Stimulated activated CD4-positive, alpha-beta T cell treated with anti-CD3 and anti-CD28 coated beads, TNF-alpha, amount 100 ng/mL, for 4 hours (primary cell): ENCODE measurements at places on chromosomes 12 and 14.

DNA sequence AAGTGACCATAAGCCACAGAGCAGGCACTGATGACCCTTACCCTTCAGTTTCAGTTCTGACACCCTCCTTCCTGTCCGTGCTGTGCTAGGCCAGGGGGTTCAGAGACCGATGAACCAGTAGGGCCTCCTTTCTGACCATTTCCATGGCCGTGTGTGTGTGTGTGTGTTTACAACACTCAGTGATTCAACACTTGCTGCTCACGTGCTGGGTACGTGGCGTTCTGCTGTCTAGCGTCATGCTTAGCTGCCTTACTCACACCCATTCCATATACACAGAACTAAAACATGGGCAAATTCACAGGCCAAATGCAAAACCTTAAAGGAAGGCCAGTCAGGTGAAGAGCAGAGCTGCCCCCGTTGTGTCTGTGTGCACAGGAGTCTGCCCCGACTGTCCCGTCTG, 67.5 kb downstream of the DNAH10 start:
- no peak for DNase-seq

- DNase-seq = no peak
These were observed 178.8 kb downstream of the CEP128 start for GRCh38 chr14:80762641-80763228.

- no peak for DNase-seq
These were observed 23.5 kb upstream of the NEDD1 start for GRCh38 chr12:96883571-96883970.

GRCh38 chr14:103562429-103563225, at the start of the genes BAG5 and COA8:
Gene BAG5 (minus strand): TSS chr14:103562657. CDS start chr14:103561164, 1,493 bp downstream.
Gene COA8 (plus strand): TSS chr14:103562960. CDS start chr14:103563002, 42 bp downstream.
- DNase-seq = peak; percentile 82

DNA sequence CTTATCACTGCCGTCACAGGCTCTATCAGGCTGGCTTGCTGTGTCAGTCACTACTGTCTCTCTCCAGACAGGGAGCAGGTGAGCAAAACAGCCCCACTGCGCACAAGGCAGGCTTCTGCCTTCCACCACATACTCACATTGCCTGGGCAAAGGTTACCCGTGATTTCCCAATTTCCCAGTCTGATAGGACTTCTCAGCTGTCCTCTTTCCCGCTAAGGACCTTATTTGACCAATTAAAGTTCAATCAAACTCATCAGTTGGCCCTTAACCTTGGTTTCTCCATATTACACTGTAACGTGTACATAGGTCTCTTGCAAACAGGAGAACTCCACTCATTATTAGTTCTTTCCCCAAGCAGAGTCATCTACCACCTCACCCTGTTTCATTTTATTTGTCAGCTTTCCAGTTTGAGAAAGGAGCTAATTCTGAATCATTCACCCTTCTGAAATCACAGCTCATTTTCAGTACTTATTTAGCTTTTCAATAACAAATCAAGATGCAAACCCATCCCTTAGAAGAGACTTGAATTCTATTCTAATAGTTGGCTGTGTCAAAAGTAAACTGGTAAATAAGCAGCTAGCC, 170.8 kb downstream of the ESR2 start:
- no peak for DNase-seq

GRCh38 chr14:70282666-70283065, 76.8 kb downstream of the COX16 start:
- no peak for DNase-seq

DNA sequence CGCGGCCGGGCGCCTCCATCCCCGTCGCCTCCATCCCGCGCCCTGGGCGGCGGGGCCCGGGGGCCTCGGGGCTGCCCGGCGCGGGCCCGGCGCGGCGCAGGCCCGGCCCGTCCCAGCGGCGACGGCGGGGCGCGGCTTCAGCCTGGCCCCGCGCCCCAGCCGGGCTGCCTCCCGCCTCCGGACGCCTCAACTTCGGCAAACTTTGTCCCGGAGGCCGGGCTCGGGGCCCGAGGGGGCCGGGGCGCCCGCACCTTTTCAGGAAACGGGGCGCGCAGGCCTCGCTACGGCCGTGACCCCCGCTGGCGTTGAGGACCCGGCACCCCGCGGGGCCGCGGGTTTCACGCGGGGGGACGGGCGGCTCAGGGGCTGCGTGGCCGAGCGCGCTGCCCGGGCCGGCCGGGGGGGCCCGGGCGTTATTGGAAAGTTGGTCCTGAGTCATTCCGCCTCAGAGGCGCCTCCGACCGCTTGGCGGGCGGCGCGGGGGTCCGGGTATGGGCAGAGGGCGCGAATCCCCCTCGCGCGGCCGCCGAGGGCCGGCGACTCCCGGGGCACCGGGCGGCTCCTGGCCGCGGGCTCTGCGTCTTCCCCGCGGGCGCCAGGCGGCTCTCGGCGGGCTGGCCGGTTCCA, 575 bp downstream of the TRAF3 start:
- DNase-seq = peak; percentile 15

GRCh38 chr12:3527181-3527580, 36.2 kb downstream of the PRMT8 start:
- no peak for DNase-seq

- DNase-seq = no peak
These were observed 7.4 kb downstream of the PRIMA1 start for GRCh38 chr14:93780813-93781400.

DNA sequence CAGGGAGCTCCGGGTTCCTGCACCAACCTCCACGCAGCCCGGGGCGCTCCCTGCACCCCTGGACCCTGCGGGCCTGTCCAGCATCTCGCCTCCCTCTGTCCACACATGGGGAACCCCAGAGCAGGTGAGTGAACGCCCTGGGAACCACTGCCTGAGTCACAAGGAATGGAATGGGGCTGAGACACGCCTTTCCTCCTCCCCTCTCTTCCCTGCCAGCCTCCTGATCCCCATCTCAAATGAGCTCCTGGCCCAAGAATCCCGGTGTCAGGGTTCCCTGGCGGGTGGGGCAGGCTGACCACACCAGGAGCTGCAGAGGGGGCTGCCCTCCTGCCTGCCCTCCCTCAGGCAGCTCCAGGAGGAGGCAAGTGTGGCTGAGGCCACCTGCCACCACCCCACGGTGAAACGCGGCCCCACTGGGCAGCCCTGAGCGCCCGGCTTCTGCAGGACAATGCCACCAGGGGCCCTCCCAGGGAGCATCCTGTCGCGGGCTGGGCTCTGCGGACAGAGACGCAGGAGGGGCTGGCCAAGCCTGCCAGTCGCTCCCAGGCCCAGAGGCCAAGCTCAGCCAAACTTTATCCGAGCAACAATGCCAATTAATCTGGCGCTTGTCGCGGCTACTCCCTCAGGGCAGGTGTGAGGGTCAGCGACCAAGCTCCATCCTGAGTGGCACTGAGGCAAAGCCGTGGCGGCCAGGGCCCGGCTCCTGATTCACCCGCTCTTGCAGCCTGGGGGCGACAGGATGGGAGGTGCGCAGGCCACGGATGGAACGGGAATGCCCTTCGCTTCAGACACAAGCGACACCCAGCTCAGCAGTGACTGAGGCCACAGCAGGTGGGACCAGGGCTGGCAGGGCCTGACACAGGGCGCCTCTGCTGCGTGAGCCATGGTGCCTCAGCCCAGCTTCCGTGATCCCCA, 44.3 kb downstream of the GALNT9 start:
- no peak for DNase-seq

DNA sequence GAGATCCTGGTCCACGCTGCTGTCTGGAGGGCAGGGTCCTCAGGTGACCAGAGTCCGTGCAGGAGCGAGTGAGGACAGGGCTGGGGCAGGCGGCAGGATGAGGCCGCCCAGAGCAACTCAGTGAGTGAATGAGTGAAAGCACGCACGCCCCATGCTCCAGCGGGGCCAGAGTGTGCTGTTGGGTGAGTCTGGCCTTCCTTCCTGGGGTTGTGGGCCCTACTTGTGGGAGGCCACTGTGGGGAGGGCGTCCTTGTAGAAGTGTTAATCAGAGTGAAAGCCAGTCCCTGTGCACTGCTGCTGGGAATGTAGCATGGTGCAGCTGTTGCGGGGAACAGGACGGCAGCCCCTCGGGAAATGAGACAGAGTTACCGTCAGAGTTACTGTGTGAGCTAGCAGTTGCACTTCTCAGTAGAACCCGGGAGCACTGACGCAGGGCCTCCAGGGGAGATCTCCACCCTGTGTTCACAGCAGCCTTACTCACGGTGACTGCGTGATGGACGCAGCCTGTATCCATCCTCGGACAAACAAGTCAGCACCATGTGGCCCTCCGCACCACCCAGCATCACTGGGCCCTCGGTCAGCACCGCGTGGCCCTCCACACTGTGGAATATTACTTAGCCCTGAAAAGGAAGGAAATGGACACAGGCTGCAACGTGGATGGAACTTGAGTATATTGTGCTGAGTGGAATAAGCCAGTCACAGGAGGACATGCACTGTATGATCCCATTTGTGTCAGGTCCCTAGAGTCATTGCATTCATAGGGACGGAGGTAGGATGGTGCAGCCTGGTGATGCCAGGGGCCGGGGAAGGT, 22.1 kb downstream of the PACS2 start:
- no peak for DNase-seq

- DNase-seq = no peak
These were observed 903 bp upstream of the PPP4R3A start for GRCh38 chr14:91511043-91511383.

DNA sequence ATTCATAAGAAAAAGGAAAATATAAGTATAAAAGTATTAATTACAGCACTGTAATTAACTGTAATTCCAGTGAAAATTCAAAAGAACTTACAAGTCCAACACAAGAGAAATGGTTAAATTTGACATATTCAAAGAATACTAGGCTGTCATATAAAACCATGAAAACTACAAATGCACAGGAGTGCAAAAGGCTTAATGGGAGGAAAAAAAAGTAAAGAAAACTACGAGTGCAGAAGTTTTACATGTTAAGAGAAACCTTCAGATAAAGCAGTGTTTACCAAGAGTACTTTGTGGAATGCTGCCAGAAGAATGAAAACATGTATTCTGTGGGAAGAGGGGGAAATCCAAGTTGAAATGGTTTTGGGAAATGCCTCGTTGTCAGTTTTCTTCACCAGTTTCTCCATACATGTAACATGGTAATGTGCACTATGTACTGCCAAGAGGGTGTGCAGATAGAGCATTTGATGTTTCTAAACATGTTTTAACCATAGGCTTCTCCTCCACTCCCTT, 9.1 kb downstream of the HEATR5A start:
- no peak for DNase-seq

DNA sequence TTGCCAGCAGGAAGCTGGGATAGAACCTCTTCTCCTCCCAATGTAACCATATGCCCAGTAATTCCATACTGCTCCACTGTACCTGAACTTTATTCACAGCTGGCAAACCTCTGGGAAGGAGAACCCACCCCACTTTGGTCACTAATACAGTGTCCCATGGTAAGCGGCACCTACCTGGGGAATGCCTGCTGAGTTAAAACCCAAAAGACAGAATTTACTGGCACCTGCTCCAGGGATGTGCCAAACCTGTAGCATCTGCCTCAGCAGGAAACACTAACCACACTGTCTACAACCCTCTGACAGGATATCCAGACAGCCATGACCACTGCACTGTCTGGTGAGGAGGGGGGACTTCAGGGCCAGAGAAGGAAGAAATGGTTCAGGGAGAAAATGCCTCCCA, 26.6 kb downstream of the DDX24 start:
- DNase-seq = no peak

- no peak for DNase-seq
These were observed 333.6 kb upstream of the PRICKLE1 start for GRCh38 chr12:42923156-42923555.

GRCh38 chr14:70812124-70812818, 3.0 kb upstream of the MAP3K9 start:
- no peak for DNase-seq

DNA sequence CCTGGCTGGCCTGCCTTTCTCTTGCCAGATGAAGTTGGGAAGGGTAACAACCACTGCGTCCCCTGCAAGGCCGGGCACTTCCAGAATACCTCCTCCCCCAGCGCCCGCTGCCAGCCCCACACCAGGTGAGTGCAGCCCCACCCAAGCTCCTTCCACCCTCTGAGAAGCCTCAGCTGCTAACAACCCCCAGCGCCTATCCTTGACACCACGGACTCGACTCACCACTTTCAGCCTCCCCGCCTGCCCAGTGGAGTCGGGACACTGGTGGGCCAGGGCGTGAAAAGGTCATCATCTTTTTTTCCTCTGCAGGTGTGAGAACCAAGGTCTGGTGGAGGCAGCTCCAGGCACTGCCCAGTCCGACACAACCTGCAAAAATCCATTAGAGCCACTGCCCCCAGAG, 2.1 kb downstream of the LTBR start:
- no peak for DNase-seq

DNA sequence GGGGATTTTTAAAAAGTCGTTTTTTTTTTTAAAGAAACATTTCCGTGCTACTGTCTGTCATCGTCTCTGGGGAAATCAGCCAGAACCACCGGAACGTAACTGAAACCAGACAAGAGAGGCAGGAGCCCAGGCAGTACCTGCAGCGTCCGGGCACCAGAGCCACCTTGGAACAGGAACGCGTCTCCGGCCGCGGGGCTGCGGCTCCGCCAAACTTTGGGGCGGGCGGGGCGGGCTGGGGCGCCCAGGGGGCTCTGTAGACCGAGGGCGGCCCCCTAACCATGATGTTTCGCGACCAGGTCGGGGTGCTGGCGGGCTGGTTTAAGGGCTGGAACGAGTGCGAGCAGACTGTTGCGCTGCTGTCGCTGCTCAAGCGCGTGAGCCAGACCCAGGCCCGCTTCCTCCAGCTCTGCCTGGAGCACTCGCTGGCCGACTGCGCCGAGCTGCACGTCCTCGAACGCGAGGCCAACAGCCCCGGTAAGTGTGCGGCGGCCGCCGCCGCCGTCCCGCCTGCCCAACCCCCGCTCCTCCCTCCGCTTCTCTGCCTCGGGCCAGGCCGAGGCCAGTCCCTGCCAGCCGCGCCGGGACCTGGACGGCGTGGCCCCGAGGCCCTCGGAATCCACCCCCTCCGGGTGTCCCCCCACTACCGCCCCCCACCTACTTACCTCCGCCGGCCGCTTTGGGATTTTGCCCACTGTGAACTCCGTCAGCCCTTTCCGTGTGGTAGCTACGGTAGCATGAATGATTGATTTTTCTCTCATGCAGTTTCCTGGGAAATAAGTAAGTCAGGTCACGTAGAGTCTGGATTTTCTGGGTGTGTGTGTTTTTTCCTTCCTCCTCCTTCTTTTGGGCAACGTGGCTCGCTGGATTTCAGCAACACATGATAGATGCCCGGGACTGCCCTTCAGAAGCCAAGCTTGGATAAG, 972 bp downstream of the SAMD4A start:
- DNase-seq = peak; percentile 15

GRCh38 chr12:56029666-56030293, 8.9 kb downstream of the IKZF4 start:
- no peak for DNase-seq

DNA sequence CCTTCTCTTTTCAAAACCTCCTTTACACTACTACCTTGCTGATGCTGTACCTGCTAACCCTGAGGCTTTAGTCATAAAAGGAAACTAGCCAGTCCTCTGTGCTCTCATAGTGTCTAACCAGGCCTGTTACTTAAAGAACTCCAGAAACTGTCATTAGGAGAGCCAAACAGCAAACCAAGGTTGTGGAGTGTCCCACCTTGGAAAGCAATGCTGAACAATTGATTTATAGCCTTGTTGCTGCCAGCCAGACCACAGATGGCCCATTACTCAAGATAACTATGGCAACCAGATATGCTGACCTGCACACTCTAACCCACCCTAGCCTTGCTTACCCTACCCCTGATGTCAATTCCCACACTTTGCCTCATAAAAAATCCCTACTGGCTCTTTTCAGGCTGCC, 26.5 kb upstream of the BCAT1 start:
- no peak for DNase-seq

GRCh38 chr14:74312161-74312560, 9.4 kb upstream of the ABCD4 start:
- DNase-seq = no peak
